ENCODE measurements at places on chromosomes 11 and 22.

DNA sequence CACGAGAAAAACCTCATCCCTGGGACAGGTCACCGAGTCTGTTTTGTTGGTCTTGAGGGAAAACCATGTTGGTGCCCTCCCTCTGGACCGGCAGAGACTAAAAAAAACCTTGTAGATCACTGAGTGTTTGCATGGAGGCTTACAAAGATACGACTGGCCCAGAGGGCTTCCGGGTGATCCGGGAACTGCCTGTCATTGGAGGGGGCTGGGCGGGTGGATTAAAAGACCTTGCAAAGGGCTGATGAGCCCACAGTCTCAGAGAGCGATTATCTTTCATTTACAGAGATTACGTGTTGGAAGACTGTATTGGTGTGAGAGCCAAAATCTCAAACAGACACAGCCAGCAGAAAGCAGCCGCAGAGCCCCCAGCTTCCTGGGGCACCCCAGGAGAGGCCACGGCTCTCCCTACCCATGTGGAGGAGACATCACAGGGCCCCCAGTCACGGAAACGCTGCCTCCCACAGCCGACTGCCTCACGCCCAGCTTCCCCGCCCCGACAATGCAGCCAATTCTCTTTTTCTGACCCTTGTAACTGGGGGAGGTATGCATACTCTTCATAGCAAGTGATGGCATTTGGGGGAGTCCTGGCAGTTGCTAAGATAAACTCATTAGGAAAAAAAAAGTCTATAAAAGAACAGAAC is 426.4 kb downstream of the CTTN start:
- no peak for DNase-seq

GRCh38 chr11:86484795-86485166 is 110.1 kb downstream of the CCDC81 start:
- DNase-seq = no peak

DNA sequence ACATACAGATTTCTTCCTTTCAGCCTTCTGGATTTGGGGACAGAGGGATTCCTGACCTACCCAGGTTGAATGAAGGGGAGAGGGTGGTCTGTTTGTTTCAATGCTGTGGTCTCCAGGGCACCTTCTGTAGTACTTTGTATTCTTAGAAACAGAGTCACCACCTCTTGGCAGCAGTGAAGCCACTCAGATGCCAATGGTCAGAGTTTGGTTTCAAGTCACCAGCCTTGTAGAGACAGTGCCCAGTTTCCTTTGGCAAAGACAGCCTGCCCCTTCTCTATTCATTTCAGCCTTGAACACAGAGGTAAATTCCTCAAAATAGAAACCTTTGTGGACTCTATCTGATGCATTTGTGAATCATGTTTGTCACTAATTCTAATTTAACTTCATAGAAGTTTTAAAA is 111.7 kb upstream of the RASSF10 start:
- DNase-seq = no peak

GRCh38 chr11:100855466-100856067 is 168.5 kb downstream of the ARHGAP42 start:
- DNase-seq = peak; percentile 27

- DNase-seq = no peak
These were observed 62.6 kb downstream of the KCNJ1 start for GRCh38 chr11:128804481-128804880.

DNA sequence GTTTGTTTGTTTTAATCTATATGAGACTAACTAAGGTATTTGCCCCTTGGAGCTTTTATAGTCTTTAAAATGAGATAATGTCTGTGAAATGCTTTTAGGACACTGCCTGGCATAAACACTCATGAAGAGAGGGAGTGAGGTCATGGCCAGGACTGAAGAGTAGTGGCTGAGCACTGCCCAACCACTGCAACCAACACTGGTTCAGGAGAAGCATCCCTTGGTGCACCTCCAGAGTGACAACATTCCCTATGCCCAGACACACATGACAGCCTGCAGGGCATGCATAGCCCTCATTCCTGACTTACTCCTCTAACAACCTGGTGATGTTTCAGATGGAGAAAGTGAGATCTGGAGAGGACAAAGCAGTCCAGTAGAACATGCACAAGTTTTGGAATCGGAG is 36.1 kb downstream of the ME3 start:
- DNase-seq = no peak

GRCh38 chr11:76048763-76049162 is 157.5 kb downstream of the WNT11 start:
- DNase-seq = no peak

DNA sequence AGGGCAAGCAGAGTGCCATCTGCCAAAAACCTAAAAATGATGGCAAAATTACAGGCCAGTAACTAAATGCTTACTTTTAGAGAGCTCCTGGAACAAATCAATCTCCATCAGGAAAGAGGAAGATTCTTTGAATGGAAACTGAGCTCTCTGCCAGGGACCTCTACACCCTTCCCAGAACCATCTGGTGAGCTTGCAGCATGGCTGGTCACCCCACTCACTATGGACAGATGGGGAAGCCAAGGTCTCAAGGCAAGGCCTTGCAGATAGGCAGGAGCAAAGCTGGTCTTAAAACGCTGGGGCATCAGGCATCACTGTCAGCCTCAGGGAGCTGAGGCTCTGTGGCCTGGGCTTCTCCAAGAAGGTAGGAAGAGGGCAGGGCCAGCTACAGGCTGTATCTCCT is 36.2 kb downstream of the SERGEF start:
- DNase-seq = no peak

GRCh38 chr22:41841085-41841712 is 8.3 kb downstream of the SREBF2 start:
- no peak for DNase-seq

GRCh38 chr22:30208631-30209603 is 37.6 kb downstream of the LIF start:
- no peak for DNase-seq

GRCh38 chr22:19886605-19887255 is 32.1 kb upstream of the GNB1L start:
- peak; percentile 4 for DNase-seq

GRCh38 chr11:111911563-111912401 is at the start of gene CRYAB:
Gene CRYAB, minus strand, starts transcription at chr11:111911770. Its CDS starts 46 bp downstream, at chr11:111911724.
- peak; percentile 71 for DNase-seq

GRCh38 chr11:76625472-76626186 is 44.9 kb downstream of the LRRC32 start:
- no peak for DNase-seq

DNA sequence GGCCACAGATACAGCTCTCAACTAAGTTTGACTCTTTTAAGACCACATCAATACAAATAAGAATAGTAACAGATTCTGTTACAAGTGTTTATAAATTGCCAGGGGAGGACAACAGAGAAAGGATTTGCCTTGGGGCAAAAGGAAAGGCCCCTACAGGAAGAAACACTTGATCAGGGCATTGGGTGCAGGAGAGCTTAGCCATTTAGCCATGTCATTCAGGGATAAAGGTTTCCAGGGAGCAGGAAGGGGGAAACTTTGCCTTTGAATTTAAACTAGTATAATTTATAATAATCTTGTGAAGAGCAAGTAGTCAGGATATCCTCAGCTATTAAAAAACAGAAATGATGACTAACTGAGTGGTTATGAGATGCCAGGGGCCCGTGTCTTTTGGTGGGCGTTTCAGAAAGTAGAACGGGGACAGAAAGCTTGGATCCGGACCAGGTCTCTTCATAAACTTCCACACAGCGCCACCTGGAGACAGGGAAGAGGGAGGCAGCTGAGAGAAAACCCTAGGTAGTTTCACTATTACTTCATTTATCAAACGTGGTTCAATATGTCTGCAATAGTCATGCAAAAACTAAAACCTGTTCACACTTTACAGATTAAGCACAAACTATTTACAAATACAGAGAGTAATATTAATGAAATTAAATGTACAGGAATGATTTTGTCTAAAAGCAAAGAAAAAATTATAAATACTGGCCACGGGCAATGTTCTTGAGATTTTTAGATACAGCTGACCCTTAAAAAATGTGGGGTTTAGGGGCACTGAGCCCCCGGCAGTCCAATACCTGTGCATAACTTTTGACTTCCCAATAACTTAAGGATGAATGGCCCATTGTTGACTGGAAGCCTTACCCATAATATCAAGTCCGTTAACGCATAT is 11.0 kb upstream of the SLC5A4 start:
- DNase-seq = peak; percentile 60

GRCh38 chr11:117625237-117625636 is 171.8 kb downstream of the DSCAML1 start:
- DNase-seq = no peak

GRCh38 chr11:126102436-126102981 is 39.8 kb upstream of the CDON start:
- DNase-seq = no peak

GRCh38 chr11:127390465-127390864 is 389.9 kb upstream of the KIRREL3 start:
- no peak for DNase-seq

DNA sequence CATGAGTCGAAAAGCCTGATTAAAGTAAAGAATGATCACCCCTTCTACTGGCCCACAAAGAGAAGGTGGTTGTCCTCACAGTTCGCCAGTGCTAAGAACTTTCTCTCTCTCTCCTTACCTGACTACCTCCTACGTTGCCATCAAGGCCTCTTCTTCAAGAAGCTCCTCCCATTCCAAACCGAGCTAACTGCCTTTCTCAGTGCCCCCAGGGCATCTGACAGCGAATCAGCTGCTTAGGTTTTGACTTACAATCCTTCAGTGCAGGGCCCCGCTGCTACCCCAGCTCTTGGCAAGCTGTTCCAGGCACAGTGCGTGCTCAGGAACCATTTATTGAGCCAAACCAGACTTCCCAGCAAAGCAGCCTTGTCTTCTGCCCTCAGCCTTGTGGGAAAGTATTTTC is 5.8 kb downstream of the VSTM5 start:
- DNase-seq = no peak

DNA sequence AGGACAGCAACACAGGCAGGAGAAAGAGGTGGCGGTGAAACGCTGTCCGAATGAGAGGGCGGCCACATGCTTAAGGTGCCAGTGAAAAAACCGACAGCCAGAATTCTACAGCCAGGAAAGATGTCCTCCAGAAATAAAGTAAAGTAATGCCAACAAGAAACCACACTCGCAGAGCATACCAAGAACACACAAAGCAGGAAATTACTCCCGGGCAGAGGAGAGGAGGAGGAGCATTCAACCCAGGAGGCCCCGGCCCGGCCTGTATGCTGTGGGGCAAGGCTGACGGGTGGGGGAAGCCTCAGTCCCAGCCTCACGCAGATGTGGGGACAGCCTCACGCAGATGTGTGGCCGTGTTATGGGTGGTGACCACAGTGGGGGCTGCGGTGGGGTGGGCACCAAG is 28.0 kb downstream of the CHID1 start:
- no peak for DNase-seq

DNA sequence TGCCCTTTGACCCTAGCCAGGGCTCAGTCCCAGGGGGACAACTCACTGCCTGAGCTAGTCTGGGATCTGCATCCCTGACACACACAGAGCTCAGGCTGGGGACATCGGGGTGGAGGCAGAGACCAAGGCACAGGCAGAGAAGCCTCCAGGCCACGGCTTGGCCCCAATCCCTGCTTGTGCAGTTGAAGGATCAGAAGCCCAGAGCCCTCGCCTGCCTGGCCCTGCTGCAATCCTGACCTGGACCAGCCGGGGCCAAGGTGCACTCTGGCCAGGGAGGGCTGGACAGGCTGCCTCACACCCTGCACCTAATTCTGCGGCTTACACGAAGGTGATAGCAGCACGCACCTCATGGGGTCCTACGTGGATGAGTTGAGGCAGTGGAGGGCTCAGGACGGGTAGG is 34.6 kb downstream of the WNT7B start:
- DNase-seq = no peak

DNA sequence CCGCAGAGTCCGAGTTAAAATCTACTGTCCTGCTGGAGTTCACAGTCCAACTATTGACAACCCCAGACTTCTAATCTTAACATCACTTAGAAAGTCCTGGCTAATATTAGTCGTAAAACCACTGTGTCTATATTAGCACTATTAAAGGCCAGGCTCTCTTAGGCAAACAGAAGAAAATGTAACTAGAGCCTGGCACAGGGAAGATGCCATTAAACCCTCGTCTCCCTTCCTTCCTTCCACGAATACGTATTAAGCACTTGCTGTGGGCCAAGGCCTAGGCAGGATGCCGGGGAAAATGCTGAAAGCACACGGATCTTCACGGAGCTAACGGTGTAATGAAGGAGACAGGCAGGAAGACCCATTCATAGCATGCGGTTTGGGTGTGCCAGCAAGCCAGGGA is 81.5 kb upstream of the LMO1 start:
- DNase-seq = no peak

DNA sequence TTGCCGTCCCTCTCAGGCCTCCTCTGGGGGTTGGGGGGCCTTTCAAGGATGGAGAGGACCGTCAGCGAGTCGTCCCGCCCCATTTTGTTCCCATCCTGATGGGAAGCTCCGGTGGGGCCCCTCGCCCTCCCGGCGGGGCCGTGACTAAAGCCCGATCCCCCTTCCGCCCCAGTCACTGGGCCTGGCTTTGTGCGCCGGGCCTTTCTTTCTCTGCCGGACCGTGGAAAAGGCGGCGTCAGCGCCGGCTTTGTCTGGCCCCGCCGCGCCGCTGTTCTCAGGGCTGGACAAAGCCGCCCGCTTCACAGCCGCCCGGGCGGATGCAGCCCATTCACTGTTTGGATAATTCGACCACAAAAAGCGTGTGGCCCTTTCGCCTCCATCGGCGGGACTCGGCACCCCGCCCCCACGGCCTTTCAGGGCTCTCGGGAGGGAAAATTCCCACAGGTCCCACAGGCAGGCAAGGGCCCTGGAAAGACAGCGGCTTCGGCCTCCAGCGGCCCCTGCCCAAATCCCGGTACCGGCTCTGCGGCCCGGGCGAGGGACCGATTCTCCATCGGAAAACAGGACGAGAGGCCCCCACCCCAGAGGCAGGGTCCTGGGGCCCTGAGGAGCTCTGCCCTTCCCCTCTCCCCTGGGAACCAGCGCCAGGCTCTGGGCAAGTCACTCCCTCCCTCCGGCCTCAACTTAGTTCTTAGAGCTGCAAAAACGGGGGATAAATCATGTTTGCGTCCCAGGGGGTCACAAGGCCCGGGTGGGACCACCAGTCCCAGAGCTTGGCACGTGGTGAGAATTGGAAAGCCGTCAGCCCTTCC is 87.2 kb downstream of the WNT7B start:
- no peak for DNase-seq

- no peak for DNase-seq
These were observed 15.3 kb downstream of the C11orf54 start for GRCh38 chr11:93756748-93757147.

DNA sequence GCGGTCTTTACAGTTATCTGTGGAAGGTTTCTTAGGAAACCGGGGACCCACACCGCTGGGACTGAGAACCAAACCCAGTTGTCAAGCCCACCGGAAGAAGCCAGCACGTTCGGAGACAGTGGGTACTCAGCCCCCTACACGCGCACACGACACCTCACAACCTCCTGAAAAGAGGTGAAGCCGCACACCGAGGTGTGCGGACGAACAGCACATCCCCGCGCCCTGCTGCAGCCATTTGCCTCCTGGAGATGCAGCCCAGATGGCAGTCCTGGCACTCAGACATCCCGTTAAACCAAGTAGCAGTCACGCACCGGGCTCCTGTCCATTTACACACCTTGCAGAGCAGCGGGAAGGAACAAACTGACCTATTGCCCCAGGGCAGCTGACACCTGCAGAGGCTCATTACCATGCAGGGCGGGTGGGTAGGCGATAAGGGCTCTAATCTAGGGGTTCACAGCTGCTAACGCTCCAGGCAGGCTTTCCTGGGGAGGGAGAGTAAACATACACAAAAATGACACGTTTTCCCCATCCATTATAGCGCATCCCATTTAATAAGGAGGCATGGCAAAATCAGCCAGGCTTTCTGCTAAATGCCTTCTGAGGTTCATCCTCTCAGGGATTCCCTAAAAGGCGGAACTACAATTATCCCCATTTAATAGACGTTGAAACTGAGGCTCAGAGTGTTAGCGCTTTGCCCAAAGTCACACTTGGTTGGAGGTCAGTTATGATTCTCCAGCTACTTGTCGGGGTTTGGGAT is 864 bp upstream of the EHBP1L1 start:
- DNase-seq = no peak

Measured in RWPE1 (cell line).